Head of caudate nucleus (tissue), 42 donors: ENCODE measurements at places on chromosomes 2 and 18.

DNA sequence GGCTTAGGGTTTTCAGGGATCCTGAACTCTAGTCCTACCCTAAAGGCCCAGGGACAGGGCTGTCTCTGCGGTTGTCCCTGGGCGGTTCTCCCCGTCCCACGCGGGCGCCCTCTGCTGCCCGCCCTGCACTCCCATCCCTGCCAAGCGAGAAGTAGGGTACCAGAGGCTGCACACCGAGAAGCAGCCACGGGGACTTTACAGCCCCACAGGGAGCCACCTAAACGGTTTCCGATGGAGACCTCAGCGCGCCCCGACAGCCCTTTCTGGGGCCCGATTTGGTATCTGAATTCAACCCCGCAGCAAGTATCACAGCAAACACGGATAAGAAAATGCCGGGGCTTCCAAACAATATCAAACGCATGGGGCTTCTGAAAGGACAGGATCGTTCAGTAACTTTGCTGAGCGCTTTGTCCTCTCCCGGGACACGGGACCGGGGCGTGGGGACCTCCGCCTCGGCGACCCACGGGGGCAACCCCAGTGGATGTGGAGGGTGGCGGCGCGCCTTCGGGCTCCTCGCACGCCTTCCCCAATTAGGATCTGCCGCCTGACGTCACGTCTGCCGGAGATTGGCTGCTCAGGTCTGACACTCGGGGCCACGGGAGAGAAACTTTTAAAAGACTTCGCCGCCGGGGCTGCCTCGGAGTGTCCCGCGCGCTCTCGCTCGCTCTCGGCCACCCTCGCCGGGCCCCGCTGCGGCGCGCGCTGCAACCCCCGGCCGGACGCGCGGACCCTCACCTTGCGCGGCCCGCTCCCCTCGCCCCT lies at the start of gene LTBP1:
Gene LTBP1, plus strand, starts transcription at position 640 of the 762 bp plus-strand sequence. CDS start 372 bp downstream, outside the sequence.
- peak; percentile 66 for DNase-seq

- no peak for DNase-seq
Observed at GRCh38 chr2:232593982-232594381, 39.4 kb upstream of the EFHD1 start.

GRCh38 chr2:217527590-217528202 lies 475.1 kb downstream of the TNS1 start:
- no peak for DNase-seq

DNA sequence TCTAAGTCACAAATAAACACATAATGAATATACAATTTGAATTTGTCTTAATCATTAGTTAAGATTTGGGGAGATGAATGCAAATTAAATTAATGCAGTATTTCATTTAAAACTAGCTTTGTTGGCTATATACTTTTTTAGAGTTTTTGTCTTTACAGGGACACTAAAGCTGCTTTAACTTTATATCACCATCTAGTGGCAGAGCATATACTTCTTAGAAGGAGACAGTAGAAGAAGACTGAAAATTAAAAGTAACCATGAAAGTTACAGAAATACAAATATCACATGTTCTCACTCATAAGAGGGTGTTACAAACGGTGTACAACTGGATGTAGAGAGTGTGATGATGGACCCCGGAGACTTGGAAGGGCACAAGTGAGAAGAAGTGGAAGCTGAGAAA lies 268.3 kb upstream of the NETO1 start:
- DNase-seq = no peak

DNA sequence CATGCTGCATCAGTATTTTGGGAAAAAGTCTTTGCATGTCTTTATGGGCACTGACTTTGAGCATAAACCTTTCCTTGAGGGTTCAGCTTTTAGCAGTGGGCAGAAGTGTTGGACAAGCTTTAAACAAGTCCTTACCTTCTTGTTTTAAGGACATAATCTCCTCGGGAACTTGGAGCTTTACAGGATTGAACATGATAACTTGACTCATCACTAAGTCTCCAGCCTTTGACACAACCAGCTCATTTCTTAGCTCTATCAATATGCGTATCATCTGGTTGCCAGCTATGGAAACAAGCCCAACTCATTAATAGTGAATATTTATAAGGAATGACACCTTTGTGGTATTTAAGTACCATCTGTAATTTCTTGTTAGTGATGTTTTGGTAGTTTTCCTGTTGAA lies 21.0 kb upstream of the RAB27B start:
- no peak for DNase-seq

- no peak for DNase-seq
Observed at GRCh38 chr2:68420254-68420910, 46.7 kb downstream of the FBXO48 start.

- DNase-seq = no peak
Observed at GRCh38 chr18:31402026-31402373, 25.4 kb downstream of the DSG4 start.

GRCh38 chr18:27704736-27705361 lies 472.1 kb downstream of the CDH2 start:
- no peak for DNase-seq

- DNase-seq = no peak
Observed at GRCh38 chr2:235670974-235671787, 177.3 kb downstream of the AGAP1 start.

- peak; percentile 53 for DNase-seq
Observed at GRCh38 chr18:24530630-24531111, 70.2 kb downstream of the HRH4 start.

DNA sequence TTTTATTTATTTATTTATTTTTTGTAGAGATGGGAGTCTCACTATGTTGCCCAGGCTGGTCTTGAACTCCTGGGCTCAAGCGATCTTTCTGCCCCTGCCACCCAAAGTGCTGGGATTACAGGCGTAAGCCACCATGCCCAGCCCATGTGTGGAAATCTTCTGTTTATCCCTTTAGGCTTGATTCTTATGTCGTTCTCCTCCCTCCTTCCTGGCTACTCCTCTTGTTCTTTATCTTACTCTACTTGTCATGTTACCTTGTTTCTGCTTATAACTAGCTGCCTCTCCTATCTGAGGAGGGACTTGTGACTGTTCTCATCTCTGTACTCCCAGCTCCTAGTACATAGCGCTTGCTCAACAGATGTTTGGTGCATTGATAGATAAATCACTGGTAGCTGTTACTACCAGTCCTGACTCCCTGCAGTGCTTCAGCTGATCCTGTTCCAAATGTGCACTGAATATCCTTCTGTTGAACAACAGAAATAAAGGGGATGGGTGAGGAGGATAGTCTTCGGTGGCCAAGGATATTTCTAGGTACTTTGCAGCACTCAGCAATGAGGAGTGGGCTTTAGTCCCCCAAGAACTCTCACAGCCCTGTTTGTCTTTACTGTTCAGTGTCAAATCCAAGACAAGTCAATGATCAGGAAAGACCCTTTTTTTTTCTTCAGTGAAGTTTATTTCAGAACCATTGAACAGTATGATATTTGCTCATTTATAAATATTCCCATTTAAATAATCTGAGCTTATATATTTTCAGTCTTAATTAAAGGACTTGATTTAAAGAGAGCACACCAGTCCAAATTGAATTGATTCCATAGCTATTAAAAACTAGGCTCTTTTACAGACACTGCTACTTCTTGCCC lies 7.2 kb downstream of the IL1B start:
- DNase-seq = no peak

GRCh38 chr18:50045126-50045525 lies 149.8 kb downstream of the MYO5B start:
- DNase-seq = no peak

GRCh38 chr18:31244771-31245394 lies 73.1 kb upstream of the DSG1 start:
- no peak for DNase-seq

- no peak for DNase-seq
Observed at GRCh38 chr18:8359481-8359880, 249.8 kb upstream of the RAB12 start.

DNA sequence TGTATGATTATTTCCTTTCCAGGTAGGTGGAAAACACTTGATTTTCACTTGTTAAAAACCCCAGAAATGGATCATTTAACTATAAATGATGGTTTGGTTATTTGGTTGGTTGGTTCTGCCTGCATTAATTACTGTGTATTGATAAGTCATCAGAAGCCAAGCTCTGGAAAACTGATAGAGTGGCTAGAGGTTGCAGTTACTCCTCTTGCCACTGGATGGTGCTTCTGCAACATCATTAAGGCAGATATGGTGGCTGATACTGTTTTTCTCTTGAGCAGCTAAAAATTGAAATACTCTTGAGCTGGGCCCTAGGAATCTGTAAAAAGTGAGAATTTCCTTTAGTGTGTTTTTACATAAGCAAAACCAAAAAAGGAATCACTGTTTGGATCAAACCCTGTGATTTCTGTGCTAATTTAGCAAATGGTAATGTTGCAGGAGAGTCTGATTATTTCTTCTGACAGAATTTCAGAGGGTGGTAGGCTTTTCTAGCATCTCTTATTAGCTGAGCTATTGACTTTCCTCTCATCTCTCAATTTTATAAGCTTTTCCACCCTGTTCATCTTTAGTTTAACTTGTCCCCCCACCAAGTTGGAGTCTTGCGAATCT lies 54.3 kb downstream of the RAB10 start:
- peak; percentile 70 for DNase-seq

DNA sequence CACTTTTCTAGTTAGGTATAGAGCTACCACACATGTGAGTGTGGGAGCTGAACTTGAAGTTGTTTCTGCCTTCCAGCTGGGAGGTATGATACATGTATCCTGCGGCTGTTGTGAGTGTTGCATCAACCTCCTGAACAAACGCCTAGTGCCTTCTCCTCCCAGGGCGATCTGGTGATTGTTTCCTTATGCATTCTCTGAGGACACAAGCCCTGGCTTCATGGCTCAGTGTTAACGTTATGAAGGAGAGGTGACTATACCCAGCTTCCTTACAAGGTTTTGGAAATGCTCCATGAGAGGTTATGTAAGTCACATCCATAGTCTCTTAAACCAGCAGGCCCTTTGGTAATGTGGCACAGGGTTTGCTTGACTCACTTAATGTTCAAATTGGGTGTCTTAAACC lies 64.9 kb downstream of the SPRED2 start:
- DNase-seq = no peak

DNA sequence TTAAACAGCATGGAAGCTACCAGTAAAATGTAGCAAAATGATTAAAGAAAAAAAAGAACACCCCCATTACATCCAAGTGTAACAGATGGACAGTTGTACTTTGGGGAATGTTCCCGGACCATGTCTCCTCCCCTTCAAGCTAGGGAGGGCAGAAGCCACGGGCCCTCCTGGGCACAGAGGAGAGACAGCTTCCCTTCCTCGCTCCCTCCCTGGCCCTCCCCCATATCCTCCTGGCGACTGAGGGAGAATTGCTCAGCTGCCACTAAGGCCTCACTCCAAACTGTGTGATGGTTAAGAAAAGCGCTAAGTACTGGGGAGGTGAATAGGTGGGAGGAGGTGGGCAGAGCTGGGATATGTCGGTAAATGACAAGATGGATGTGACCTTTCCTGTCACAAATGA lies 358.0 kb downstream of the HRH4 start:
- DNase-seq = no peak

DNA sequence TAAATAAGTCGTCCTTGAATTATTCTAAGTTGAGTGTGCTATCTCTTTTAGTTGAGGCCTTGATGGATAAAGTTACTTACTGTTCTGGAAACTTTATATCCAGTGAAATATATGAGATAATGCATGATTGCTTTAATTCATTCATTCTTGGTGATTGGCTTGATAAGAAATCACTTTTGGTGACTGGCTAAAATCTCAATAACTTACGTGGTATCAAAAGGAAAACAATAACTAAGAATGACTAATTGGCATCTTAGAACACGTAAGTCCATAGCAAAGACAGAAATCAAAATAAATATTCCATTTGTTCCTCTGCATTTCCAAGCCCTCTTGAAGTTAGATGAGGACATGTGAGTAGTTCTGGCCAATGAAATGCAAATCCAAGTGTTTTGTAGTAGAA lies 251.6 kb downstream of the NUP35 start:
- DNase-seq = no peak

DNA sequence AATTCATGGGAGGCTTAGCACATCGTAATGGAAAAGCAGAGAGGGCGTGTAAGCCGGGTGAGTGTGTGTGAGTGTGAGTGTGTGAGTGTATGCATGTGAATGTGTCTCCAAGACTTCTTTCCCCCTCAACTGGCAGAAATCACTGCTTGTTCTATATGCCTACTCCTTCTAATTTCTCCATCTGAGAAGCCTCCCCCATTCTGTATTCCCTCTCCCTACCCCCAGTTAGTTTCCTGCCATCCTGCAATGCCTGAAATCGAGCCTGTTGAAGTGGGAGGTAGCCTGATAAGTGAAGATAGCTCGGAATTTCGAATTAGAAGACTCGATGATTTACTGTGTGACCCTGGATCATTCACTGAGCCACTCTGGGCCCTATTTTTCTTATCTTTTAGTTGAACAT lies 30.0 kb upstream of the YWHAQ start:
- DNase-seq = no peak

GRCh38 chr18:51162617-51163016 lies 34.9 kb downstream of the MEX3C start:
- DNase-seq = no peak

- no peak for DNase-seq
Observed at GRCh38 chr18:72140007-72140406, 404.1 kb downstream of the CBLN2 start.

- no peak for DNase-seq
Observed at GRCh38 chr2:233156001-233156400, 95.5 kb upstream of the ATG16L1 start.

GRCh38 chr2:199895406-199895805 lies 15.7 kb upstream of the C2orf69 start:
- DNase-seq = no peak

- DNase-seq = no peak
Observed at GRCh38 chr2:8539743-8540551, 141.9 kb upstream of the ID2 start.

- no peak for DNase-seq
Observed at GRCh38 chr2:14616342-14616741, 16.2 kb upstream of the LRATD1 start.

GRCh38 chr2:31274401-31275075 lies 40.6 kb downstream of the EHD3 start:
- DNase-seq = no peak

DNA sequence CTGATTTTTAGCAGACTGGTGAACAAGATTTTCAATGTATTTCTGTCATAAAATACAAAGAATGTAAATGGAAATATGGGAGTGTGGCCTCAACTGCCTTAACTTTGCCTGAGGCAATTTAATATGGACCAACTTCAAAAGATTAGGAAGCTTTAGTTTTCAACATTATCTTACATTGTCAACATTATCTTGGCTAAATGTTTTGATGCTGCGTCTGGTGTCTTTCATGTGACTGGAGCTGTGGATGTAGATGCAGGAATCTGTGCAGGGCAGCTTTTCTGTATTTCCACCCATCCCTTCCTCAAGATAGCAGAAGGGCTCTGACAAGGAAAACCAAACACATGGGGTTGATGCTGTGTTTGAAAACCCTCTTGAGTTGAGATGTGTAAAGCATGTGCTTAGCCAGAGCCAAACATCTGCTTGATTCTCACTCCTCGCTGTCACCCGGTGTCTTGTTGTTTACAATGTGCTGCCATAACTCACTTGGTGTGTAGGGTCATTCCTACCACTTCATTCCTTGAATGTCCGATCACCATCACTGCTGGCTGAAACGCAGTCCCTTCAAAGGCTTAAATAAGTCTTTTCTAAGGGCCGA lies 33.0 kb downstream of the COPS8 start:
- DNase-seq = no peak
